ENCODE measurements at places on chromosomes 16 and 17.

GRCh38 chr17:60542071-60542470 lies 16.0 kb upstream of the APPBP2 start:
- no peak for DNase-seq

DNA sequence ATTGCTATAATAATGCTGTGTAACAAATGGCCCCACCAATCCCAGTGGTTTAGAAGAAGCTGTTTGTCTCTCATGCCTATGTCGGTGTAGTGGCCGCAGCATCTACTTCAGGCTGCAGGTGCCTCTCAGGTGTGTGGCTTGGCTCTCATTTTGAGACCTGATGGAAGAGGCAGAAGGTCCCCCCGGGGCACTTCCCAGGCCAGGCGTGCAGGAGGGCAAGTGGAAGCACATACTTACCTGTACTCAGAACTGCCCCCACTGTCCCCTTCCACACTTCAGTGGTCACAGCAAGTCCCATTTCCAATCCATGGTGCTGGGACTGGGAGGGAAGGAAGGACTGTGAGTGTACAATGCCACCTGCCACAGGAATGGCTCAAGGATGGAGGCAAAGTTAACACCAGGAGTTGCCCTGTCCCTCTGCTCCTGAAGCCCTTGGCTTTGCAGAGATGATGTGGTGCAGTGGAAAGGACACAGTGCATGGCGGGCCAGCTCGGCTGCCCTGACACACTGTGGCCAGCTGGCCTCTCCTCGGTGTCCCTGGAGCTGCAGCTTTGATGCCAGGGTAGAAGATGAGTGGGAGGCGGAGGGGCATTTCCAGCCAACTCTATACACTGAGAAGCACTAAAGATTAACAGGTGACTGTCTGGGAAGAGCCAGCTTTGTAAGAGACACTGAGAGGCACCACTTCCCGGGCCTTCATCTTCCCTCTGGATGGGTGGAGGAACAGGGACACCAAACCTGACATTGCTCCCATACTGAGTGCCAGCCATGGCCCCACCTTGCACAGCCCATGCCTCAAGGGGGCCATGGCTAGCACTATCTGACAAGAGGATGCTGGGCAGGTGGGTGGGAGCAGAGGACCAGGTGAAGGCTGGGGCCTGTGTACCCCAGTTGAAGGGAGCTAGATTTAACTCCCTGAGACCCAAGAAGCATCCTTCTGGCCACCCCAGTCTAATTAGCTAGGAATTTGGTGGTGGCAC lies 105.9 kb downstream of the METRNL start:
- no peak for DNase-seq

GRCh38 chr16:78998879-78999278 lies 601.7 kb downstream of the MAF start:
- no peak for DNase-seq

GRCh38 chr17:64402469-64402868 lies 11.8 kb upstream of the PECAM1 start:
- DNase-seq = no peak

DNA sequence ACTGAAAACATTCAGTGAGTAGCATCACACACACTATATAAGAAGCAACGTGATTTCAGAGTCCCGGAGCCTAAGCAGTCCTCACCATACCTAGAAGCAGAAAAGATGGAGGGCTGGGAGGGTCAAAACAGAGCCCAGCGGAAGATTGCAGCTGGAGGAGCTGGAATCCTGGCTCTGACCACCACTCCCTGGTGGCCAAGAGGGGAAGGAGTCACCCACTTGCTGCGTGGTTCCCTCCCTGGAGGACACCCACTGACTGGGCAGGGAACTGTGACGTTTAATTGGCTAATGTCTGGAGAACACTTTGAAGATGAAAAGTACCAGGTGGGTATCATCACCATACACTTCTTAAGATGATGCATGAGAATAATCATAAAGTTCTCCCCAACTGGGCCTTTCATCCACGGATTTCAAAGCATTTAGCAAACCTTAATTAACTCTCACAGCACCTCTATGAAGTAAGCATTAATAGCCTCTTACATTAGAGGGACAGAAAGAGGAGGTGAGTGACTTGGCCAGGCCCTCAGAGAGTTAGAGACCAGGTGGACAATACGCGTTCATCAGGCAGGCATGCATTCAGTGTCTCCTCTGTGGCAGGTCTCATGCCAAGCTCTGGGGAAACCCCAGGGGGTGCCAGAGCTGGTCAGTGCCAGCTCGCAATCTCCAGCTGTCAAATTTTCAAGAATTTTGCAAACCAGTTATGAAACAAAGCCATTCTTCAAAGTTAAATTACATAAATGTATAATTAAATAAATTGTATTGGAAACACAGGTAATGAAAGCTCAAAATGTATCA lies 137.9 kb downstream of the AXIN2 start:
- DNase-seq = no peak

GRCh38 chr16:89013692-89014402 lies 36.8 kb upstream of the CBFA2T3 start:
- DNase-seq = no peak

All from stimulated activated CD4-positive, alpha-beta T cell treated with anti-CD3 and anti-CD28 coated beads, Interleukin-1b, Interleukin-23, amount 100 ng/mL, for 24 hours (primary cell).